Peyer's patch (tissue), 4 donors: ENCODE measurements at places on chromosomes 3 and 15. TPM values are rescaled to one million over a fixed set of nuclear protein-coding genes. Genes with fewer than 3 reads are reported as not detected.

The CLCN2 gene
- 11.6 TPM for total RNA-seq

The DNAH12 gene
- total RNA-seq = 0.13 TPM

The ZPLD1 gene
- total RNA-seq = not detected

DNA sequence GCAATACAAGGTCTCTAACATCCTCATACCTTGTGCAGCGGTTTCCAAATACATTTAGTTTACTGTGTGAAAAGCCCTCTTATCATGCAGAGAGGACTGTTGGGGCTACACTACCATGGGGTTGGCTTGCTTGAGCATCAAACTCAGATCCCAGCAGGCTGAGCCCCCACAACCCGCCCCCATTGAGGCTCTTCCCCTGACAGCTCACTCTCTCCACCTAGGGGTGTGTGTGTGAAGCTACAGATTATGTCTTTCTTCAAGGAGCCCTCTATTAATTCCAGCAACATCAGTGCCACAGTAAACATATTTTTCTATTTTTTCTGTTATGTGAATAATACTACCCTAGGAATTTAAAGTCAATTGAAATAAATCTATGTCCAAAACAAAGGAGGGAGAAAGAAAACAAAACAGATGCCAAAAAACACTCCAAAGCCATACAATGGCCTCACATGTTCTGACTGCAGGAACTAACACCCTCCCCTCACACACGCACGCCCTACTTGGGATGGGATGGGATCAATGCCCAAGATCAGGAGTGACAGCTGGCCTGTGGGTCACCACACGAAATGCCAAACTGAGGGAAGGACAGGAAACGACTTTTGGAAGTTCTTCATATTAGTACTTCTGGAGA lies 14.7 kb downstream of the TM4SF4 start:
- DNase-seq = no peak
- no peak overlapping the region for H3K4me3 ChIP-seq
- no peaks in the 10 kb centered on the region for H3K27me3 ChIP-seq
- no peaks in the 10 kb centered on the region for H3K4me1 ChIP-seq
- no peaks in the 10 kb centered on the region for H3K36me3 ChIP-seq
- no peak overlapping the region for H3K27ac ChIP-seq

The ADAMTS17 gene
- total RNA-seq = 8.3 TPM

- no peak overlapping the region for H3K4me3 ChIP-seq
- H3K36me3 ChIP-seq = no peaks in the 10 kb centered on the region
- H3K4me1 ChIP-seq = peaks cover 34% of the 10 kb centered on the region
Measured at GRCh38 chr15:73983211-73983727, 8.8 kb downstream of the STOML1 start.

The GP5 gene
- not detected for total RNA-seq

The CATSPER2 gene
- total RNA-seq = 22.2 TPM

The TM6SF1 gene
- total RNA-seq = not detected

The QTRT2 gene
- total RNA-seq = 14.4 TPM

- H3K27ac ChIP-seq = no peak overlapping the region
- H3K27me3 ChIP-seq = no peaks in the 10 kb centered on the region
- H3K4me1 ChIP-seq = no peaks in the 10 kb centered on the region
Measured at GRCh38 chr3:16171009-16171408, 3.5 kb upstream of the GALNT15 start.

DNA sequence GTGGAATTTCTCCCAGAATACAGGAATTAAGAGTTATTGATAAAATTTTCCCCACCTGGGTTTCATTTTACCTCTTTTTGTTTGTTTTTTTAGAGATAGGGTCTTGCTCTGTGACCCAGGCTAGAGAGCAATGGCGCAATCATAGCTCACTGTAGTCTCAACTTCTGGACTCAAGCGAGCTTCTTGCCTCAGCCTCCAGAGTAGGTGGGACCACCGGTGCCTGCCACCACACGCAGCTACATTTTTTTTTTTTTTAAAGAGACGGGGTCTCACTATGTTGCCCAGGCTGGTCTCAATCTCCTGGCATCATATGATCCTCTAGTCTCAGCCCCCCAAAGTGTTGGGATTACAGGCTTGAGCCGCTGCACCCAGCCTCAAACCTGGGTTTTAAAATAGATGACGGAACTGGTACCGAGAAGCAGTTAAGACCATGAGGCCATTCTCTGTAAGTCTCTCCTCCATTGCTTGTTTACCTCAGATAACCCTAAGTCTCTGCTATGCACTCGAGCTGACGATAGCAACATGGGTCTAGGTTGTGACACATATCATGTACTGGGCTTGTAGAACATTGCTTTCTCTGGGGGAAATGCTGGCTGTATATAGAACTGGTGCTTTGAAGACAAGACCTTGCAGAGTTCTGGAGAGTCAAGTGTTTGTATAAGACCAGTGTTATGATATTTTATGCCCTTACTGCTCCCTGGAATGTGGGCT lies 16.4 kb downstream of the ETV5 start:
- H3K4me3 ChIP-seq = no peak overlapping the region
- DNase-seq = no peak
- H3K27me3 ChIP-seq = no peaks in the 10 kb centered on the region
- peaks cover 12% of the 10 kb centered on the region for H3K4me1 ChIP-seq
- no peaks in the 10 kb centered on the region for H3K36me3 ChIP-seq
- H3K27ac ChIP-seq = no peak overlapping the region

The CLDN18 gene
- total RNA-seq = not detected

- H3K36me3 ChIP-seq = no peaks in the 10 kb centered on the region
- peak overlapping the region; percentile 14 for H3K4me3 ChIP-seq
- H3K27ac ChIP-seq = peak overlapping the region; percentile 92
- H3K27me3 ChIP-seq = no peaks in the 10 kb centered on the region
- peaks cover 20% of the 10 kb centered on the region for H3K4me1 ChIP-seq
Measured at GRCh38 chr15:31265871-31266711, 60.5 kb upstream of the KLF13 start.

DNA sequence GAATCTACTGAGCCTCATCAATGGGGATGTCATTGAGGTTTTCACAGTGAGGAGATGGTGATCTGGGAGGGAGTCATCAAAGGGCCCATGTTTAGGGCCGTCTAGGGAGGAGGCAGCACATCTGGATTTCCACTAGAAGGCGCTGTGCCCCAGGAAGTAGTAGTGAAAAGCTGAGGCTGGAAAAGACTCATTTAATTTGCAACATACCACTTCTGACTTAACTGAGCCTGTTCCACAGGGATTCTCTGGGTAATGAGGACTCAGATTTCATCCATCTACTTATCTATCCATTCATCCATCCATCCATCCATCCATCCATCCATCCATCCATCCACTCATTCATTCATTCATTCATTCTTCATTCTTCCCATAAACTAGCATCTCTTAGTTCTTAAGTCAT lies 17.4 kb upstream of the SHF start:
- DNase-seq = peak; percentile 67
- H3K4me3 ChIP-seq = no peak overlapping the region
- no peaks in the 10 kb centered on the region for H3K36me3 ChIP-seq
- no peaks in the 10 kb centered on the region for H3K4me1 ChIP-seq

The SCN5A gene
- 0.13 TPM for total RNA-seq

The KCNMB3 gene
- 18.2 TPM for total RNA-seq

- no peak for DNase-seq
- no peaks in the 10 kb centered on the region for H3K27me3 ChIP-seq
- peaks cover 8% of the 10 kb centered on the region for H3K4me1 ChIP-seq
- no peak overlapping the region for H3K4me3 ChIP-seq
- peak overlapping the region; percentile 45 for H3K27ac ChIP-seq
Measured at GRCh38 chr3:108602249-108602934, 12.9 kb downstream of the DZIP3 start.

- no peak for DNase-seq
- H3K27ac ChIP-seq = no peak overlapping the region
- H3K4me1 ChIP-seq = no peaks in the 10 kb centered on the region
Measured at GRCh38 chr3:98185180-98185579, 18.7 kb downstream of the OR5H15 start.

- DNase-seq = no peak
- no peak overlapping the region for H3K4me3 ChIP-seq
- H3K4me1 ChIP-seq = no peaks in the 10 kb centered on the region
- H3K36me3 ChIP-seq = no peaks in the 10 kb centered on the region
- H3K27ac ChIP-seq = no peak overlapping the region
Measured at GRCh38 chr3:174329321-174329720, 529.8 kb upstream of the NAALADL2 start.

The SLC24A5 gene
- total RNA-seq = not detected

DNA sequence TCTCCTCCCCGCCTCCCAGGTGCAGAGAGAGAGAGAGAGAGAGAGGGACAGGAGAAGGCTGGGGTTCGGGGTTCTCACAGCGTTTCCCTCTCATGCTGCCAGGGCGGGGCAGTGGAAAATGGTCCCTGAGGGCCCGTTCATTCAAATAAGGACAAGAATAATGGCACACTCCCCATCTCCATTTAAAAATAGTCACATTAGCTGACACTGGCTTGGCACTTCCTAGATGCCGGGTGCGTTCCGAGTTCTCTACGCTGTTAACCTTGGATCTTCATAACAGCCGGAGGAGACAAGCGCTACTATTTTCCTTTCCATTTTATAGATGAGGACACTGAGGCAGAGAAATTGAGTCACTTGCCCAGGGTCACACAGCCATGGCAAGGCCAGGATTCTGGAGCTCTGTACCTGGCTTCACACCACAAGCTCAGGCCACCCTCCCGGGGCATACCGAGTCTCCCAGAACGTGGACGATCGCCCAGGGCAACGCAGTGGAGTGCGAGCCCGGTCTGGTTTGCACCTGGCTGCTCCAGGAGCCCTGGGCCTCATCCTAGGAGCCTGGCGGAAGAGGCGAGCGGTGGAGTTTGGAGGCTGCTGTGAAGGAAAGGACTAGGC lies 608 bp upstream of the SLC6A6 start:
- peak overlapping the region; percentile 91 for H3K4me3 ChIP-seq
- no peaks in the 10 kb centered on the region for H3K36me3 ChIP-seq
- H3K27me3 ChIP-seq = no peaks in the 10 kb centered on the region
- H3K4me1 ChIP-seq = no peaks in the 10 kb centered on the region
- H3K27ac ChIP-seq = peak overlapping the region; percentile 96

The CXCR6 gene
- 2.5 TPM for total RNA-seq

GRCh38 chr3:121414924-121415323 lies 130.9 kb downstream of the POLQ start:
- no peaks in the 10 kb centered on the region for H3K36me3 ChIP-seq
- H3K27me3 ChIP-seq = no peaks in the 10 kb centered on the region
- no peak for DNase-seq
- H3K4me1 ChIP-seq = no peaks in the 10 kb centered on the region

GRCh38 chr15:76056931-76057330 lies 2.9 kb upstream of the TMEM266 start:
- H3K4me3 ChIP-seq = no peak overlapping the region
- DNase-seq = no peak
- no peaks in the 10 kb centered on the region for H3K4me1 ChIP-seq
- no peak overlapping the region for H3K27ac ChIP-seq

The COLQ gene
- total RNA-seq = 0.53 TPM

GRCh38 chr3:46579756-46580286 lies 13.7 kb upstream of the LRRC2 start:
- H3K27ac ChIP-seq = no peak overlapping the region
- H3K4me1 ChIP-seq = no peaks in the 10 kb centered on the region
- DNase-seq = no peak
- no peak overlapping the region for H3K4me3 ChIP-seq
- no peaks in the 10 kb centered on the region for H3K27me3 ChIP-seq
- no peaks in the 10 kb centered on the region for H3K36me3 ChIP-seq

DNA sequence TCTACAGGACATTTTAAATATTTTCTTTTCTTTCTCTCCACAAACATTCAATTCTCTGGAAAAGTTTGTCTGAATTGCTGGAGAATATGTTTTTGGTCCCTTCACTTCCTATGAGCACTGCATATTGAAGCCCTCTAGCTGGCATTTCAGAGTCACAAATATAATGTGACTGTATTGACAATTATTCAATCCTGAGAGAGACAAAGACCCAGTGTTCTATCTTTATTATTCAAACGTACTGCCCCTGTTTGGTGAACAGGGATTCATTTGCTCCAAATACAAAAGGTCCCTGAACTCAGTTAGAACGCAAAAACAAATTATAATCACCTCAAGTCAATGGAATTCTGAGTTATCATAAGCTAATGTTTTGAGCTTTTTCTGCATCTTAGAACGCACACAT lies 173.1 kb upstream of the CDIN1 start:
- no peaks in the 10 kb centered on the region for H3K27me3 ChIP-seq
- no peak for DNase-seq
- no peak overlapping the region for H3K4me3 ChIP-seq
- no peak overlapping the region for H3K27ac ChIP-seq

DNA sequence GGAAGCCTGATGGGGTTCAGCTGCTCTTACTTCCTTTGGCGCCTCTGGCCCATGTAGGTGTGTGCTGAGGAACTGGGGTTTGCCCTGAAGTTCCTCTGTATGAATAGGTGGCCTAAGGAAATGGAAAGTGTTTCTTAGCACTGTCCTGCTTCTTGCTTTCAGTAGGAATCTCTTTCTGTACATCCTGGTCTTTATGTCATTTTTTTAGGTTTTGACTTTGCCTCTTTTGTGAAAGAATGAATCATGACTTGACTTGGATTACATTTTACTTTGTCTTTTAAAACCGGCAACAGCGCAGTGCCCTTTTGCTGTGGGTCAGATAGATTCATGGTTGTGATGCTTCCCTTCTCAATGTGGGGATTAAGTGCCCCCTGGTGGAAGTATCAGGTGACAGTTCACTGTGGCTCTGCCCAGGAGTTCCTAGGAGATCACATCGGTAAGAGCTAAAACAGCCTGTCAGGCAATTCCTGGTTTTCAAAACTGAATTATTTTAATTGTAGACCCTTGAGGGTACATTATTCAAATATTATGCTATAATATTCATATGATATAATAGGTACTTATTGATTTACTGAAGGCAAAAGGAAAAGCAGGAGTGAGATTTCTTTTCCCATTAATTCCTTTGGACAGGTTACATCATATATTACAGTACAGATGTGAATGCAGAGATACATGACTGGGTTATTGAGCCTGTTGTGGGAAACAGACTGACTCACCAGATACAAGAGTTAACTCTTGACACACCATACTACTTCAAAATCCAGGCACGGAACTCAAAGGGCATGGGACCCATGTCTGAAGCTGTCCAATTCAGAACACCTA lies 95.4 kb downstream of the HCN4 start:
- H3K27ac ChIP-seq = no peak overlapping the region
- H3K27me3 ChIP-seq = no peaks in the 10 kb centered on the region
- DNase-seq = no peak
- no peak overlapping the region for H3K4me3 ChIP-seq

DNA sequence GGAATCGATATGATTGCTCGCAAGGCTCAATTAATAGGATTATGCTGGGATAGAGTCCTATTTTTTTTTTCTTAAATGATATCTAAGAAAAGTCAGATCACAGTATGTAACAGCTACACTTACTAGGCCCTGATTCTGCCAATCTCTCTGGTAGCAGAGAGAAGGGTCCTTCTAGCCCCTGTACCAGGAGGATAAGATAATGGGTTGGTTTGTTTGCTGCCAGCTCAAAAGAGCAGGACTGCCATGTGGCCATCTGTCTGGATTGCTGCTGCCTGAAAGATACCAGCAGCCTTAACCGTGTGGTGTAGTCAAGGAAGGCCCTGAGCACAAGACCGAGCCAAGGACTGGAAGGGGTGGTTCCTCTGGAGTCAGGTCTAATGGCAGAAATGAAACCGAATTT lies 236.4 kb downstream of the KLF13 start:
- H3K4me1 ChIP-seq = no peaks in the 10 kb centered on the region
- no peak overlapping the region for H3K4me3 ChIP-seq
- H3K27ac ChIP-seq = no peak overlapping the region
- no peaks in the 10 kb centered on the region for H3K27me3 ChIP-seq
- H3K36me3 ChIP-seq = no peaks in the 10 kb centered on the region

The B3GNT5 gene
- 15.7 TPM for total RNA-seq

The CHAC1 gene
- not detected for total RNA-seq

GRCh38 chr3:78314327-78314726 lies 1274.4 kb downstream of the ROBO2 start:
- H3K36me3 ChIP-seq = no peaks in the 10 kb centered on the region
- H3K27me3 ChIP-seq = no peaks in the 10 kb centered on the region
- DNase-seq = no peak
- H3K27ac ChIP-seq = no peak overlapping the region
